CD4-positive, alpha-beta T cell treated with Interleukin-12 subunit alpha and Interleukin-12 subunit beta, for 1 hour (primary cell): ENCODE measurements at places on chromosomes 1 and 21.

- DNase-seq, result no peak
Measured at GRCh38 chr1:214143006-214143992, 137.7 kb upstream of the SMYD2 start.

DNA sequence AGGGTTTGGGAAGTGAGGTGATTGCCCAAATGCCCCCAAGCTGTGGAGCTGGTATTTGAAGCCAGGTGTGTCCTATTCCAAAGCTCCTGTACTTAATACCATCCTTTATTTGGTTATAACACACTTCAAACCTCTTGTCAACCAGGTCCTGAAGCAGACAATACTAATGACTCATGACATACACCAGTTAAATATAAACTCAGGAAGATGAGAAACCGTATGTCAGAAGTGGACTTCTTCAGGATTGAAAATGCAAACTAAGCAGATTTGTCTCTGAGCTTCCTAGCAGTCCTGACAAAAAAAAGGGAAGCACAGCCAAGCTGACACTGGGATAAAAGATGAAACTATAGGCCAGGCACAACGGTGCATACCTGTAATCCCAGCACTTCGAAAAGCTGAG is 70.6 kb downstream of the ALPL start:
- DNase-seq, result no peak

GRCh38 chr1:70277875-70278274 is 56.7 kb downstream of the SRSF11 start:
- no peak for DNase-seq

GRCh38 chr1:159944623-159945455 is 574 bp downstream of the IGSF9 start:
- DNase-seq, result no peak

DNA sequence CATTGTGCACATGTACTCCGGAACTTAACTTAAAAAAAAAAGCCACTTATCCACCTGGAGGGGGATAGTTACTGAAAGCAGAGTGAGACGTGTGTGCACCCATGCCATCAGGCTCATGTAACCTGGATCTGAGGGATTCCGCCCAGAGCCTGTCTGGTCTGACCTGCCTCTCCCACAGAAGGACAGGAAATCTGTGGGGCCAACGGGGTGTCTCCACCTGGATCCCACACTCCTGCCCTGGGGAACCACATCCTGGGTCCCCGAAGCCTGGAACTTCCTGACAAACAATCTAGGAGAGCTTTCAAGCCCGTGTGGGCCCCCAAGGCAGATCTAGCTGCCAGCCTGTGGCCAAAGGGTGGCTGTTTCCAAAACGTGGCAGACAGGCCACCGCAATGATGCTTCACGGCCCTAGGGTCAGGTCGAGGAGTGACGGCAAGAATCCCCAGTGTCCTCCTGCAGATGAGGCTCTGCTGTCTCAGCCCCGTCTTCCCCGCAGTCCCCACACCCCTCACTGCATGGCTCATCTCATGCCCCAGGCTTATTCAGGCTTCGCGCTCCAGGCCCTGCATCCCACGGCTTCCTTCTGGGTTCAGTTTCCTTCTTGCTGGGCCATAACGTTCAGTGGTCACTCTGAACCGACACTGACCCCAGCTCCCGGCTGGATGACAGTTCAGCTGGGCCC is 21.0 kb upstream of the PCBP3 start:
- DNase-seq, result no peak

- DNase-seq, result no peak
Measured at GRCh38 chr1:19166066-19166465, 44.0 kb downstream of the UBR4 start.
